Naive thymus-derived CD4-positive, alpha-beta T cell (primary cell): ENCODE measurements at places on chromosomes 1 and 21. TPM values are rescaled to one million over a fixed set of nuclear protein-coding genes. Genes with fewer than 3 reads are reported as not detected.

DNA sequence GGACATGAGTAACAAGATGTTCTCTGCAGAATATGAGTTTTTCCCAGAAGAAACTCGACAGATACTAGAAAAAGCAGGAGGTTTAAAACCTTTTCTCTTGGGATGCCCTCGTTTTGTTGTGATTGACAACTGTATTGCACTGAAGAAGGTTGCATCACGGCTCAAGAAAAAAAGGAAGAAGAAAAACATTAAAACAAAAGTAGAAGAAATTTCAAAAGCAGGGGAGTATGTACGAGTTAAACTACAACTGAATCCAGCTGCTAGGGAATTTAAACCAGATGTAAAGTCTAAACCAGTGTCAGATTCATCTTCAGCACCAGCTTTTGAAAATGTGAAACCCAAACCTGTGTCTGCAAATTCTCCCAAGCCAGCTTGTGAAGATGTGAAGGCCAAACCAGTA is 92.5 kb downstream of the TTC3 start:
- no peak for DNase-seq

Gene LCE6A
- not detected in 2 replicates for total RNA-seq

Gene RNF186
- not detected for total RNA-seq

Gene ABCA4
- total RNA-seq: not detected

Gene UMODL1
- 1.3 TPM for total RNA-seq

DNA sequence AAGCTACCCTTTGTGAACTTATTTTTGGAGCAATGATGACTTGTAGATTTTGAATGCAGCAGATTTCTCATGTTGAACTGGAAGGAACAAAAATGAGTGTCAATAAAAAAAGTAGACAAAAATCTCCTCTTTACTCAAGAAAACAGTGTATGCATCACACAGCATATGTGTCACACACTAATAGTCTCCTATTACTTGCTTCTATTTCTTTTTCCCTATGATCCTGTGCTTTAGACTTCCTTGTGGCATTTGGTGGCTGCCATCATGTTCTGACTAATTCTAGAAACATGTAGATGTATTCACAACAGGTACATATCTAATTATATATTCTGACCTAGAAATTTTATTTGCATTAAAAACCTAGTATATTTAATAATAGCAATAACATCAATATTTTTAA is 14.3 kb downstream of the RC3H1 start:
- no peak for DNase-seq

DNA sequence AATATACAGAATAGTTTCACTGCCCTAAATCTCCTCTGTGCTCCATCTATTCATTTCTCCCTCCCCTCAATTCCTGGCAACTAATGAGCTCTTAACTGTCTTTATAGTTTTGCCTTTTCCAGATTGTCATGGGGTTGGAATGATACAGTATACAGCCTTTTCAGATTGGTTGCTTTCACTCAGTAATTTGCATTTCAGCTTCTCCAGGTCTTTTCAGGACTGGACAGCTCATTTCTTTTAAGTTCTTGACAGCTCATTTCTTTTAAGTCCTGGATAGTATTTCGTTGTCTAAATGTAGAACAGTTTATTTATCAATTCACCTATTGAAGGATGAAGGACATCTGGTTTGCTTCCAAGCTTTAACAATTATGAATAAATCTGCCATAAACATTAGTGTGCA is 22.6 kb downstream of the KRTAP21-3 start:
- DNase-seq: no peak

DNA sequence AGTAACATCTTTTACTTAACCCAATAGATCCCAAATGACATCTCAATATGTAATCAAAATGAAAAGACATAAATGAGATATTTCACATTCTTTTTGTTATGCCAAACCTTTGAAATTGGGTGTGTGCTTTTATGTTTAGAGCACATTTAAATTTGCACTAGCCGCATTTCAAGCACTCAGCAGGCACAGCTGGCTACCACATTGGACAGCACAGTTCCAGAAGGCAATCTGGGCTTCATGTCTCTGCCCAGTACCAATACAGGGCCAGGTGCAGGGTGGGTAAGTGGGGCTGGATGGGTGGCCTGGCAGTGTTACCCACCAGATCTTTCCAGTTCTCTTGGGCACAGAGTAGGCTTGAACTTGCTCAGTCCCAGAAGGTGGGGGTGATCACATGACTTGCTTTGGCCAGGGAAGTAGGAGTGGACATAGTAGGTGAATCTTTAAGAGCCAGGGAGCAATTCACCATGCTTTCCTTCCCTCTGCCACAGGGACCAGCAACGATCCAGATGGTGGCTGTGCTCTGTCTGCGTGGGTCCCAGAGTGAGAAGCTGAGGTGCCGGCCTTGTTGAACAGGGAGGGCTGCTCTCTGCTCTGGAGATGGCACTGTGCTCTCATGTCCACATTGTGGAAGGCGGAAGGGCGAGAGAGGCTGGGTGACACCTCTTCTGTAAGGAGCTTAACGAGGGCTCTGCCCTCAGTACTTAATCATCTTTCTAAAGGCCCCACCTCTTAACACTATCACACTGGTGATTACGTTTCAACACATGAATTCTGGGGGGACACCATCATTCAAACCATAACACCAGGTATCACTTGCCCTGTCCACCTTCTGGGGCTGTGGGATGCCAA is 261.4 kb downstream of the GRIK3 start:
- DNase-seq: no peak

DNA sequence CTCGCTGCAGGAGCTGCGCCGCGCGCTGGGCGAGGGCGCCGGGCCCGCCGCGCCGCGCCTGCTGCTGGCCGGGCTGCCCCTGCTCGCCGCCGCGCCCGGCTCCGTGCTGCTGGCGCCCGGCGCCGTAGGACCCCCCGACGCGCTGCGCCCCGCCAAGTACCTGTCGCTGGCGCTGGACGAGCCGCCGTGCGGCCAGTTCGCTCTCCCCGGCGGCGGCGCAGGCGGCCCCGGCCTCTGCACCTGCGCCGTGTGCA is 730 bp downstream of the OLIG1 start:
- DNase-seq: no peak

DNA sequence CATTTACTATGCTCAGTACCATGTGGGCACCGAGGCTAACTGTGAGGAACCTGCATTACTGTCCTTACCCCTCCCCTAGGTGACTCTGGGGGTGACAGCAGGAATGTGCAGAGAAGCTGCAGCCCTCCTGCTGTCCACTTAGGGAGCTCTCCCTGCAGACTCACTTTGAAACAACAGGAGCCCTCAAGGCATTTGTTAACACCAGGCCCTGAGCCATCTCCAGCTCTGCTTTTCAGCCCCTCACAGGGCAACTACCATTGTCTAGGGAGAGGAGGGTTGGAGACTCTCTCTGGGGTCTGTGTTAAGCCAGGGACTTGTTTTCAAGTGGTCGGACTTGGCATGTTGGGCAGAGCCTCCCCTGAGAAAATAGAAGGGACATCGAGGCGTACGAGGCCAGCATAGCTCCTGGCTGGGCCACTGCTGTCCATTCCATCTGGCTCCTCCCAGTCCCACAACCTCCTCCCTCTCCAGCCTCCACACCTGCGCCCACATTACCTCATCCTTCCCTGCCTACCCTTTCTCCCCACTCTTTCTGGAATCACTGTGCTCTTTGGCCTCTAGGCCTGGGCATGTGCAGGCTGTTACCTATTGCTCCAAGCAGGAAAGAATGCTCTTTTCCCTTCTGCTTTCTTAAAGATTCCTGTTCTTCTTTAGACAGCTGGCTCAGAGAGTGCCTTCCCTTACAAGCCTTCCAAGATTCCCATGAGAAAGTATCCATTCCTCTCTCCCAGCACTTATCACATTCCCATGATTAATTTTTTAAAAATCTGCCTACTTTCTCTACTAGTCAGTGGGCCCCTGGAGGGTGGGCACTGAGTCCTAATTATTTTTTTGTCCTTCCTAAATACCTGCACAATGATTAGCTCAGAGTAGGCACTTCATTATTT is 102.7 kb upstream of the GCLM start:
- DNase-seq: no peak

Gene PGLYRP4
- not detected in 2 replicates for total RNA-seq

Gene TRIM67
- not detected for total RNA-seq

DNA sequence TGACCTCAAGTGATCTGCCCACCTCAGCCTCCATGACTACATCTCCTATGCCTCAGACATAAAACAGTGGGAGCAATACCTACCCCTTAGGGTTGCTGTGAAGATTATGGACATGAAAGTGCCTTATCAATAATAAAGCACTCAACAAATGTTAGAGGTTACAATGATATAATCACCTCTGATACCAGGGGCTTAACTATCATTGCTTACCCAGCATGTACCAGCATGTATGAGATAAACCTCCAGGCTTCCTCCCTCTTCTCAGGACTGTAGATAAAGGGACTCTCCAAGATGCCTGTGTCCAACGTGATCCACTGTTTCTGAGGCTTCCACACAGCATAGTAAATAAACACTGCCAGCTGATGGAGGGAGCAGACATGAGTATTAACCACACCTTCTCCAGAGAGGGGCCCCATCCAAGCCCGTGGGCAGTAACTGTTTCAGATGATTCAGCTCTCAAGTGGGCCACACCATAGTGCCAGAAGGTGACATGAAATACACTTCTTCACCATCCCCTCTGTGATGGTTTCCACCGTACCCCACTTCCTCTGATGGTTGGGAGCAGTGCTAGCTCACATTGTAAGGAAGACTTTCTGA is 26.2 kb downstream of the RHBDL2 start:
- DNase-seq: no peak

DNA sequence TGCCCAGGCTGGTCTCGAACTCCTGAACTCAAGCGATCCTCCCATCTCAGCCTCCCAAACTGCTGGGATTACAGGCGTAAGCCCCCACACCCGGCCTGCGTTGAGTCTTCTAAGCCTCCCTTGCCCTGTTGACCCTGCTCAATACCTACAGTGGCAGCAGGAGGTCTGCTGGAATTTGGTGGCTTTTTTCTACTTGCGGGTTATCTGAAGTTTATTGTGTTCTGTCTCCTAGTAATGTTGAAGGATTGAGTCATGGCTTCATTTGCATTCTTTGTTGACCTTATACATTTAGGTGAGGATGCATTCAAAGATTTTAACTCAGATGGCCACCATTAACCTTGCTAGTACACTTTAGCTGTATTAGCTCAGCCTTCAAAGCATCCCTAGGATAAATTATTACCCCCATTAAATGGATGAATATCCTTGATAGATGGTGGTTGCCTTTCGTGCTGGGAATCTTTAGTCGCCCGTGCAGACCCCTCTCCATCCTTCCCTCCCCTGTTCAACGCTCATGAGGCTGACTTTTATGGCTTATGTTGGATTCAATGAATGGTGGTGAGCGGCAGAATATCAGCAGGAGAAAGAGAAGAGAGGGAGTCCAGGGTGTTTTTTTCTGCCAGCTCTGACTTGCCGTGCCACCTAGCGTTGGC is 9.7 kb upstream of the NPPB start:
- DNase-seq: no peak

Gene GUCA2A
- total RNA-seq: not detected

DNA sequence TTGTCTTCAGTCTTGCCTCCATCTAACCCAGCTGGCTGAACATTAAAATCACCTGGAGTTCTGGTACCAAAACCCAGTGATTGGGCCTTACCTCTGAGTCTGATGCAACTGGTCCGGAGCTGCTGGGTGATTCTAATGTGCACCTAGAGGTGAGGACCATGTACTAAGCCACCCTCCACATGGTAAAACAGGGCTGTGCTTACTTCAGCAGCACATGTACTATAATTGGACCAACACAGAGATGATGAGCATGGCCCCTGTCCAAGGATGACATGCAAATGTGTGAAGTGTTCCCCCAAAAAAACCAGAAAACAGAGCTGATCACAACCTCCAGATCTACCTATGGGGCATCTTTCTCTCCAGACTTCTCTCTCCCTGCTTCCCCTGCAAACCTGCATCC is 37.0 kb downstream of the ELK4 start:
- no peak for DNase-seq

DNA sequence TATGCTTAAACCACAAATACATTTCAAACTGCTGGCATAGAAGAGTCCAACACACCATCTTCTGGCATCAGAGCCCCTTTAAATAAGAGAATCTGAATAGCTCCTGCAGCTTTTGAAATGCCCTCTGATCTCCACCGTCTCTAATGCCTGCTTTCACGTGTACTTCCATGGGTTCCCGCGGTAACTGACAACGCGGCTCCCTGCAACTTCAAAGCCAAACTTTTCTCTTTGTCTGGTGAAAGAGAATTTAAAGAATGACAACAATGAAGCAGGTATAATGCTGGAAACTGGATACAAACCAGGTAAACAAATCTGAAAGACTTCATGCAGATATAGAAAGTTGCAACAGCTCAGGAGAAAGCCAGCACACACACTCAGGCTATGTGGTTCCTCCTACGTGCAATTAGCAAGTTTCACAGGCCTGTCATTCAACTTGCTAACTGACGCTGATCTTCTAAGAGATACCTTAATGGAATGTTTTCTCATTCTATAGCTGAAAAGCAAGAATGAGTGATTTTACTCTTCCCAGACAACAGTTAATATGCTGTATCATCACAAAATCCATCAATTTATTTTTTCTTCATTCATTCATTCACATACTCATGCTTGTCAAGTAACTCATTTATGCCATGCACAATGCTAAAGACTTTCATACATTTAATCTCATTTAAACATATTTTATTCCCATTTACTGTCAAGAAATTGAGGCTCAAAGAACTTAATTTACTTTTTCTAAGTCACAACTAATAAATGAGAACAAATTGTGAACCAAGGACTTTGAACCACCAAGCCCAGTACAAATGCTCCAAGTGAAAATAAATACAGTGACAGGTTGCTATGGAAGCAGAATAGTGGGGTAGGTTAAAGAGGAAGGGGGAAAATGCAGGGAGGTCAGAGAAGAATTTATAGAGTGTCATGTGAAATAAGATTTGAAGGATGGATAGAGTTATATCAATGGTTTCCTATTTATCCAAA is 202.7 kb upstream of the SNX7 start:
- DNase-seq: no peak

Gene ILDR2
- 0.35 TPM for total RNA-seq

- DNase-seq: no peak
These were observed 5.4 kb downstream of the NECTIN4 start for GRCh38 chr1:161083748-161084596.

DNA sequence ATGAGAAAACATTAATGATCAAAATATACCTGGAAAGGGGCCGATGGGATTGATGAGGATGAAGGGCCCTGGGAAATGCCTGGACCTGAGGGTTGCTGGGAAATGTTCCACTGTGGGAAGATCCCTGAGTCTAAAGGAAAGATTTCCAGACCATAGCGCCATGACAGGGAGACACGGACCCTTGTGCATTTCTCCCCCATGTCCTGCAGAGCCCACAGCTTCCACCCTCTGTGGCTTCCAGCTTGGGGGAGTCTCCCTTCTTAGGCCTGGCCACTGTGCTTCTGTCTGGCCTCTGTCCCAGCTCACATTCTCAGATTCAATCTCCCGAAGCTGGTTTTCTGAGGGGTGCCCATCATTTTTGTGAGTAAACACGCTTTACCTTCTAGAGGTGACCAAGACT is 1.0 kb upstream of the PRAMEF12 start:
- no peak for DNase-seq

GRCh38 chr1:214066936-214067335 is 79.2 kb downstream of the PROX1 start:
- no peak for DNase-seq

Gene KLHL20
- 28.3 TPM for total RNA-seq

- no peak for DNase-seq
These were observed 20.0 kb upstream of the SCMH1 start for GRCh38 chr1:41261926-41262618.

Gene MYOC
- total RNA-seq: not detected

- no peak for DNase-seq
These were observed 20.1 kb downstream of the NPHP4 start for GRCh38 chr1:5972198-5972520.

GRCh38 chr1:44672961-44673674 is 1.2 kb downstream of the TMEM53 start:
- DNase-seq: no peak

- DNase-seq: no peak
These were observed 34.1 kb downstream of the NAV1 start for GRCh38 chr1:201573030-201573429.
